Activated CD4-positive, alpha-beta T cell treated with anti-CD3 and anti-CD28 coated beads, Interleukin-2, Interleukin-4, amounts not matched to agents 100 ng/mL and 50 ng/mL, durations not matched to agents 16 hours and 8 hours (primary cell): ENCODE measurements at places on chromosomes 16 and 17.

GRCh38 chr16:49472598-49472997, 99.0 kb downstream of the C16orf78 start:
- DNase-seq: no peak

- no peak for DNase-seq
These were observed 10.3 kb downstream of the PHB1 start for GRCh38 chr17:49404361-49404760.

GRCh38 chr17:44871556-44871955, 23.9 kb downstream of the HIGD1B start:
- no peak for DNase-seq

GRCh38 chr16:62665269-62665668, 629.0 kb upstream of the CDH8 start:
- no peak for DNase-seq

- DNase-seq: no peak
These were observed 20.5 kb upstream of the ITGA3 start for GRCh38 chr17:50035421-50035879.

GRCh38 chr17:81127526-81128177, 37.7 kb upstream of the PVALEF start:
- DNase-seq: no peak

DNA sequence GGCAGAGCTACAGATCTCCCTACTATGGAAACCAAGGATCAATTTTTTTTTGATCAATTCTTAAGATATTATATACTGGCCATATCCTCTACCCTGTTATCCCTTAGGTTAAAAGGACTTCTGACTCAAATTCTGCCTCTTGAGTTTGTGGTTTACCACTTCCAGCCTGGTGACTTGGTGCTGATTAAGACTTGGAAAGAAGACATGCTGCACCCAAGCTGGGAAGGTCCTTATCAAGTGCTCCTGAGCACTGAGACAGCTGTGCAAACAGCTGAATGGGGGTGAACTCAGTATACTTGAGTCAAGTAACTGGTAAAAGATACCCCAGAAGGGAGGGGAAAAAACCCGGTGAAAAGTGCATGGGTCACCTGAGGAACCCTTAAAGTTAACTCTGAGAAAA, 20.5 kb upstream of the SPACA3 start:
- peak; percentile 77 for DNase-seq

DNA sequence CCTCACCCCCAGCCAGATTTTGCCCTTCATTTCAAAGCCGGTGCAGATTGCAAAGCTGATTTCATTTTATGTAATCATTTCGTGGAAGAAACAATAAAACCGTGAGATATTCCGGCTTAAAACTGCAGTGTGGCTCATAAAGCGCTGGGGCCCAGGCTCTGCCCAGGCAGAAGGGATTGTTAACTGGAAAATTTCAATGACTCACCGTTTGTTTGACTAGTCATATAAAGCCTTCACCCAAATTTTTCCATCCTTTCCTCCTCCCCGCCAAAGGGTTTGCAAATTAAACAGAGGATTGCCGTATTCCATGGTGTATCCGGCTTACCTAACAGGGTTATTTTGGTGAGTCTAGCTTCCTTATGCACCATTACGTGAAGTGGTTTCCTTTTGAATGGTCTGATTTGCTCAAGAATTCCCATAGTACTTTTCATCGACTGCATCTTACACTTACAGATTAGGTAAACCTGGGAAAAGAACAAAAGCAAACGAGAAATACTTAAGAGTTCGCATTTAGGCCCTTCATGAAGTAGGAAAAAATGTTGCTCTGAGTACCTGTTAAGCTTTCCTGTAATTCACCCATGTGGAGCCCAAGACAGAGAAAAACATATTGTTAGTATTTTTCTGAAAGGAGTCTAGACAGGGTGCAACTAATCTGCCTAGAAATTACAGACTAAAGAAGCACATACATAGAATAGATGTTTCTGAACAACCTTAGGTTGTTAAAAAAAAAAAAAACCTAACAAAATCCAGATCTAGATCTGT, 949 bp upstream of the GSPT1 start:
- no peak for DNase-seq

- peak; percentile 89 for DNase-seq
These were observed 23.1 kb downstream of the LAT start for GRCh38 chr16:29007730-29008593.

- peak; percentile 53 for DNase-seq
These were observed 24.4 kb downstream of the SREBF1 start for GRCh38 chr17:17812211-17813054.

DNA sequence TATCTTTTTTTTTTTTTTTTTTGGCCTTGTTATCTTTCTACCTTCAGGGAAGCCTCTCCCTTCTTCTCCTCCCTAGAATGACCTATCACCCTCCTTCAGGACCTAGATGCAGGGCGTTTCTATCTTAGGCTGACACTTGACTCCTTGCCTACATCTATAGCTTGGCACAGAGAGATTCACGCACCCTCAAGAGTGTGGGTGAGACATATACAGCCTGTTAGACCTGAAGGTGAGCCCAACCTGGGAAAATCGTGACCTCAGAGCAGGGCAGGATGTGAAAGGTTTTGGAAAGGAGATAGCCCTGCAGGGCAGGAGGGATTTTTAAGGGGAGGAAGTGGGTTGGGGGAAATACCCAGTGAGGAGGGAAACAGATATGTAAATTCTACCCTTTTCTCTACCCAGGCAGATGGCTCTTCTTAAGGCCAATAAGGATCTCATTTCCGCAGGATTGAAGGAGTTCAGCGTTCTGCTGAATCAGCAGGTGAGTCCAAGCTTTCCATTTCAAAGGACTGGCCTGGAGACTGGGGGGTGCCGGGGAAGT, at the start of gene AHSP:
TSS of gene AHSP (plus strand) at position 167 of the 541 bp plus-strand sequence. CDS start at position 407, 240 bp downstream.
- no peak for DNase-seq

DNA sequence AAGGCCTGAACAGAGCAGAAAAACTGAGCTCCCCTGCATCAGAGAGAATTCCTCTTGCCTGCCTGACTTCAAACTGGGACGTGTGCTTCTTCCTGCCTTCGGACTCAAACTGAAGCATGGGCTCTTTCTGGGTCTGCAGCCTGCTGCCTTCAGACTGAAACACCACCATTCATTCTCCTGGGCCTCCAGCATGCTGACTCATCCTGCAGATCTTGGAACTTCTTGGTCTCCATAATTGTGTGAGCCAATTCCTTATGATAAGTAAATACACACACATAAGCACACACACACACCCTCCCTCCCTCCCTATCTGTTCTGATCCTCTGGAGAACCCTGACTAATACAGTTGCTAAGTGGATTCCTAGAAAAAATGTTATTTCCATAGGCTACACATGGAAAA, 874.3 kb upstream of the EEF2KMT start:
- DNase-seq: no peak

GRCh38 chr16:68448360-68448970, at the start of gene SMPD3:
TSS of gene SMPD3 (minus strand) at chr16:68448508. CDS start at chr16:68372181, 76,327 bp downstream.
- DNase-seq: peak; percentile 99

DNA sequence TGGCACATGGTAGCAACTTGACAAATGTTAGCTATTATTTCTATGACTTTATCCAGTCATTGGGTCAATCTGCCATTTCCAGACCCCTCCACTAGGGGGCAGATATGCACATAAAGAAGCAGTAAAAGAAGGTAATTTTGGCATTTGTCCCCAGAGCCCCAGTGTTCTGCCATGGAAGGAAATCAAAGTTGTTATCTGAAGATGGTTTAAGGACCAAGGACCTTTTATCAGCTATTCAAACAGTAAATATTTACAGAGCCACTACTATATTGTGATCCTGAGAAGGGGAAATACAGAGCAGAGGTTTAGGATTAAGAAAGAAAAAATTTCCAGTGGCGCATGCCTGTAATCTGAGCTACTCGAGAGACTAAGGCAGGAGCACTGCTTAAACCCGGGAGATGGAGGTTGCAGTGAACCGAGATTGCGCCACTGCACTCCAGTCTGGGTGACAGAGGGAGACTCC, 20.0 kb downstream of the TRAF4 start:
- peak; percentile 84 for DNase-seq

GRCh38 chr17:12134587-12134986, 113.9 kb downstream of the MAP2K4 start:
- DNase-seq: no peak

- no peak for DNase-seq
These were observed 16.8 kb upstream of the ENGASE start for GRCh38 chr17:79057737-79058385.

DNA sequence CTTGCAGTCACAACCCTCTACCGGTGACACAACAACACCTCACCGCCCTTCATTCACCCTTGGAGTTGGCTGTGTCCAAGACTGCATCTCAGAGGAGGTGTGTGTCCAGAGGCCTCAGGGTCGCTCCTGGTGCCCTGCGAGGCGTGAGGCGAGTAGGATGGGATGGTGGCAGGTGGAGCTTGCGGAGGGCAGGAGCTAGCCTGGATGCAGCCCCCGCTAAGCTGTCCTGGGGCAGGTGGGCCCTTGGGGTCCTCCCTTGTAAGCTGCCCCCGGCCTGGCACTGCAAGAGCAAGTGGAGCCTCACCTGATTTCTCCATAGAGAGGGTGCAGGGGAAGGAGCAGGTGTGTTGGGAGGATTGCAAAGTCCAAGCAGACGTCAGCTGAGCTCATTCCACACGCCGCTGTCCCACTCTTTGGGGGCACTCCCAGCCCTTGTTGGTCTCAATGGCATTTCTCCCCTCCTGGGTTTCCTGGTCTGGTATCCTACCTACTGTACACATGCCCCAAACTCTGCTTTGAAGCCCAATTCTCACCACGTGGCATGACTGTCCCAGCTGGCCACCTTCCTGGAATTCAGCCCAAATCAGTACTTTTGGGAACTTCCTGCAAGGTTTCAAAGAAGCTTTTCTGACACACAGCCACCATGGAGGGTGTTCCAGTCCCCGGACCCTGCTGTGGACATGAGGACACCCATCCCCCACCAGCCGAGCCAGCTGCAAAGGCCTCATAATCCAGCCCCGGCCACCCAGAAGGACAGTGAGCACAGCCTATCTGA, 18.1 kb upstream of the ICAM2 start:
- DNase-seq: no peak

DNA sequence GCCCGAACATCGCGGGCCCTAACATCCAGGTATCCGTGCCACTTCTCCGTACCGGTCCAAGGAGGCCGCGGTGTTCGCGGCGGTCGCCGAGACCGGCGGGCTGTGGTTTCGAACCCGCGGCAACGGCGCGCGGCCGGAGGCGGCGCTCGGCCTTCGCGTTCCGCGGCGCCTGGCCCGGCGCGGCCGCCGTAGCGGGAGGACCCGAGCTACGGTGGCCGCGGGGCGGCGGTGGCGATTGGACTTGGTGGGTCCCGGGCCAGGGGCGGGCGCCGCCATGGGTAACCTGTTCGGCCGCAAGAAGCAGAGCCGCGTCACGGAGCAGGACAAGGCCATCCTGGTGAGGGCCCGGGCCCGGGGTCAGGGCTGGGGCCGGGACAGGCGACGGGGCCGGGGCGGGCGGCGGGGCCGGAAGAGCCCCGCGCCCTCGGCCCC, at the start of gene CHMP6:
TSS of gene CHMP6 (plus strand) at position 197 of the 432 bp plus-strand sequence. CDS start at position 275, 78 bp downstream.
- peak; percentile 67 for DNase-seq

DNA sequence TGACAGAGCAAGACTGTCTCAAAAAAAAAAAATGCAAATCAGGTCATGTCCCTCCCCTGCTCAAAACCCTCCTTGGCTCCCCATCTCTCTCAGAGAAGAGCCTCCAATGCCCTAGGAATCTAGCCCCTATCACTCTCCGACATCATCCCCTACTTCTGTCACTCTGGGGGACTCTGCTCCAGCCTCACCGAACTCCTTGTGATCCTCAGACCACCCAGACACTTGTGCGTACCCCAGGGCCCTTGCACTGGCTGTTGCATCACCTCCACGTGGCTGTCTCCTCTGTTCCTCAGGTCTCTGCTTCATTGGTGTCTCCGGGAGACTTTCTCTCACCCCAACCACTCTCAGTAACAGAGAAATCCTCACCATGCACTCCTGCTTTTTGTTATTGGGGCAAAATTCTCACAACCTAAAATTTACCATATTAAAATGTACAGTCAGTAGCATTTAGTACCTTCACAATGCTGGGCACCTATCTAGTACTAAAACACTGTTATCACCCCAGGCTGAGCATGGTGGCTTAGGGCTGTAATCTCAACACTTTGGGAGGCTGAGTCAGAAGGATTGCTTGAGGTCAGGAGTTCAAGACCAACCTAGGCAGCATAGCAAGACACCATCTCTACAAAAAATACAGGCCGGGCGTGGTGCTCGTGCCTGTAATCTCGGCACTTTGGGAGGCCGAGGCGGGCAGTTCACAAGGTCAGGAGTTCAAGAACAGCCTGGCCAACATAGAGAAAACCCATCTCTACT, 15.2 kb downstream of the PLA2G10 start:
- no peak for DNase-seq

- no peak for DNase-seq
These were observed 6.5 kb upstream of the COL1A1 start for GRCh38 chr17:50207792-50208567.

GRCh38 chr16:7843261-7843660, 510.6 kb downstream of the RBFOX1 start:
- DNase-seq: no peak

DNA sequence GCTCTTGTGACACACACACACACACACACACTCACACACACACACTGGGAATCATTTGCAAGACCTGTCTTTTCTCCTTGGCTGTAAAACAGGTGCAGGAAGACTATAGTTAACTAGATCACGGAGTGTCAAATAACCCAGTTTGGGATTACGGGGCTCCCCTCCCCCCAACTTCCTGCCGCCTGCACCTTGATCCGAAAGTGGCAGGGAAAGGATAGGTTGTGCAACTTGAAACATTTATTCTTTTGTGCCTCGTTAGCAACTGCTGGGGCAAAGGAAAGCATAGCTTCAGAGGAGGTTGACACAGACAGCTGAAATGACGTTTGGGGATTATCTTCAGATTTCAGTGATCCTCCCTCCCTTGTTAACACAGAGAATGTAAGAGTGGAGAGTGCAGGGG, 149.5 kb downstream of the NTN1 start:
- DNase-seq: no peak

- DNase-seq: peak; percentile 41
These were observed 34.8 kb downstream of the CBFA2T3 start for GRCh38 chr16:88941913-88942909.

GRCh38 chr17:77106874-77107358, 33.9 kb upstream of the SEC14L1 start:
- DNase-seq: no peak

DNA sequence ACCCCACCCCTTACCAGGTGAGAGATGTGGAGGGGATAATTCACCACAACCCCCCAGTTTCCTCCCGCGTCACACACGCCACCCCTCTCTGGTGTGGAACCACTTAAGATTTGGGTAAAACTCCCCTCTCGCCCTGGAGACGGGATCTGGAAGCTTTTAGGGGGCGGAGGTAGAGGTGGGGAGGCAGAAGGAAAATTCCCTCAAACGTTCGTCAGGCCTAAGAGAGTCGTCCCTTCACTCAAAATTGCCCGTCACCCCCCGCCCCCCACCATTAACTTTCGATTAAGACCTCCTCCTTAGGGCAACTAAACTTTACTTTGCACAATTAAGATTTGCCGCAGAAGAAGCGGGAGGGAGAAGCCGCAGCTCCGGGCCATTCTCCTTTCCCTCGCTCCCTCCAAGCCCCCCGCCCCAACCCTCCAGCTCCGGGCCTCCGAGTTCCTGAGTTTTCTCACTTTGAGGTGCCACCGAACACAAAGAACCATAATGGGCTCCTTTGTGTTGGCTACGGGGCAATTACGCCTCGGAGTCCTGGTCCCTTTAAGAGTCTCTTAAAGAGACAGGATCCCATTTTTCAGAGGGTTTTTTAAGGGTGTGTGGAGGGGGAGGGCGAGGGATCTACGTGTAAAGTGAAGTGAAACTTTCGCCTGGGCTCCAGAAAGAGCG, 985 bp upstream of the FZD2 start:
- DNase-seq: peak; percentile 15

- DNase-seq: no peak
These were observed 40.3 kb upstream of the MTSS2 start for GRCh38 chr16:70725912-70726828.
